ENCODE measurements at places on chromosomes 11 and 22. TPM values are rescaled to one million over a fixed set of nuclear protein-coding genes. Genes with fewer than 3 reads are reported as not detected.

MRGPRX4 gene
- polyA plus RNA-seq: not detected

- no peak for DNase-seq
These were observed 4.4 kb downstream of the TSPO start for GRCh38 chr22:43155789-43156188.

C11orf87 gene
- 0.22 TPM for polyA plus RNA-seq

- no peak for DNase-seq
These were observed 22.8 kb downstream of the PIM3 start for GRCh38 chr22:49983148-49984042.

- DNase-seq: no peak
These were observed 33.1 kb downstream of the HIPK3 start for GRCh38 chr11:33290319-33290718.

DNA sequence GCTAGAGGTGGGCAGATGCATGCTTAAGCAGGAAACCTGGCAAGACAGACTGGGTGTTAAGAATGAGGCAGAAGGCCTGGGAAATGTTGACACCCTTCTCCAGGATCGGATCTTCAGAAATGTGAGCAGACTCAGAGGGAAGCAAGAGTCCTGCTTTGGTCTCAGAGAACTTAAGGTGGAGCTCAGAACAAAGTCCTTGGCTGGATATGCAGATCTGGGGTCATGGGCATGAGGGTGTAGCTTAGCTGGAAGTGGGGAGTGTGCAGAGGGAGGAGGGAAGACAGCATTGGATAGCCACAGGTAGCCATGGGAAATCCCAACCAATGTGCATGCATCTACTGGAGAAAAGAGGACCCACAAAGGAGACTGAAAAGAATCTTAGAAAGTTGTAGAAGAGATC, 58.6 kb upstream of the CDON start:
- no peak for DNase-seq

HOATZ gene
- polyA plus RNA-seq: 0.28 TPM

- no peak for DNase-seq
These were observed 7.3 kb downstream of the MN1 start for GRCh38 chr22:27794226-27794625.

GRCh38 chr11:20112291-20113148, 47.8 kb downstream of the DBX1 start:
- no peak for DNase-seq

TRIM5 gene
- 55.8 TPM for polyA plus RNA-seq

Data from left kidney (tissue), 8 donors.